ENCODE measurements at places on chromosomes 11 and 22. TPM values are rescaled to one million over a fixed set of nuclear protein-coding genes. Genes with fewer than 3 reads are reported as not detected.

GRM5 gene
- total RNA-seq, result not detected

DNA sequence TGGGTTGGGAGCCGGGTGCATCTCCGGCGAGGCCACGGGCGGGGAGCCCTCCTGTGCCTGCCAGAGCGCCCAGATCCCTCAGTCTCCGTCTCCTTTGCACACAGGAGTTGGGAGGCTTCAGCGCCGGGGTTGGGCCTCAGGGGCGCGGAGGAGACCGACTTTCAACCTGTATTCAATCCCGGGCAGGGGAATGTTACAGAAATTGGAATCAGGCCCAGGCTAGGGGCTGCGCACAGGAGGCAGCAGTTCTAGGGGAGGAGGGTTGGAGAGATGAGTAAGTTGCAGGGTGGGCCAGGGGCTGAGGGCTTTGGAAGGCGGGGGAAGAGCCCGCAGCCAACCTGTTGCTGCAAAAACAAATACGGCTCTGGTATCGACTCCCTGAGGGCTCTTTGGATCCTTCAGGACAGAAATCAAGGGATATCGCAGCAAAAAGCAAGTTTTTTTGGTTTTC is 640 bp upstream of the KCNA4 start:
- DNase-seq, result no peak

ZNF280B gene
- total RNA-seq, result 18.7 TPM

- no peak for DNase-seq
Observed at GRCh38 chr11:27159335-27159679, 118.7 kb downstream of the BBOX1 start.

BCO2 gene
- total RNA-seq, result 0.42 TPM

ABTB2 gene
- 0.29 TPM for total RNA-seq

DNA sequence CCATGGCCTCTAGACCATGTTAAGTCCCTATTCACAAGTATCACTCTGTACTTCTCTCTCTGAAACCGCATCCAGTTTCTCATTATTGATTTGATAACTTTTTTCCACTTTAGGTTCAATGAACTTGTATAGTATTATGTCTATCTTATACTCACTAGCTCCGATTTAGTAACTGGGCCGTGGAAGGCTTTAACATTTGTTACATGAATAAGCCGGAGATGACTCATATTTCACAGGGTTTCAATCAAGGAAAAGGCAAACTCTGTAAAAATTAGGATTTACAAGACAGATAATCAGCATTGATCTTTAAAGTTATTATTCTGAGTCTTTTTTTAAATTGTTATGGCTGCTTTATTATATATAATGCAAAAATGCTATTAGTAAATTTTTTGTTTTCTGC is 662.2 kb upstream of the CNTN5 start:
- no peak for DNase-seq

DNA sequence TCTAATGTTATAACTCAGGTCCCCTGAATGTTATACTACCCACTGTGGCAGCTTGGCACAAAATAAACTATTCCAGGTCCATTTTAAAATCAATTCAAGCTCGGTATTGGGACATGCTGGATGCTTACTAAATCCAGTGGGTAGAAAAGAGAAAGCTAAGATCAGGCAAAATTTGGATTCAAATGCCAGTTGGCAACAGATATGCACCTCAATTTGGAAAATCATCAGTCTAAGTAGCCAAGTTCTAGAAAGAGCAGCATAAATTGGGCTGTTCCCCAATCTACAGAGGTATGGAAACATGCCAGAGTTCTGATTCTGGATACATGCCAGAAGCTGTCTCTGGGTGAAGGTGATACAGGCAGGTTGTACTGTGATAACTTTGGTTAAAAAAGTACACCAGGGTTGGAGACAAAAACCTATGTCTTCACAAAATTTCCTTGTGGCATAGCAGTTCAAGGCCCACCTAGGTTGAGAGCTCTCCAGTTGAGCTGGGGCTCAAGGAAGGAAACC is 427.8 kb downstream of the LRRC4C start:
- DNase-seq, result no peak

DNA sequence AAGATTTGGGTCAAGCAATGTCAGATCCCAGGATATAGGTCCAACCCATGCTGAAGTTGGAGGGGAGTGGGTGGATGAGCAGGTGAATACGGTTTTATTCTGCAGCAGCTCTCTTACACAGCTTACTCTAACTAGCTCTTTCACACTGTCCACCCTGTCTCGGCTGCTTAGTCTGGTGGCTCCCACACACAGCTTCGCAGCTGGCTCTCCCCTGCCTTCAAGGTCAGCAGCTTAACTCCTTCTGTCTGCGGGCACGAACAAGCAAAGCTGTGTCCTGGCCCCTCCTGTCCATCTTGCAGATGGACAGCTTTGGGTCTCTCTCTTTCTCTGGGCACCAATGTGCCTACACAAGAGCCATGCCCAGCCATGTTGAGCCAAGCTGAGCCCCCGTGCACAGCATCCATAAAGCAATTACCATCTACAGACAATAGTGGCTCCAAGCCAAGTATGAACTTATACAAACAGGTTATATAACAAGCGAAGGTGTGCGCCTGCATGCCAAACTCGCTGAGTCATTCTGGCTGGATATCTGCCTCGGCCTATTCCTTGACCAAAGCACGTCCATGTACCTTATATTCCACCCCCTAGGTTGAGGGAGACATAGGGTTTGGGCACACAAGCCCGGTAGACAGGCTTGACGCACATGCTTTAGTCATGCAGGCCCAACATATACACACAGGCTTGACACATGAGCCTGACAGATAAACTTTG is 1307.8 kb upstream of the RAG2 start:
- DNase-seq, result no peak

Data from K562 (cell line).